ENCODE measurements at places on chromosomes 3 and 15.

DNA sequence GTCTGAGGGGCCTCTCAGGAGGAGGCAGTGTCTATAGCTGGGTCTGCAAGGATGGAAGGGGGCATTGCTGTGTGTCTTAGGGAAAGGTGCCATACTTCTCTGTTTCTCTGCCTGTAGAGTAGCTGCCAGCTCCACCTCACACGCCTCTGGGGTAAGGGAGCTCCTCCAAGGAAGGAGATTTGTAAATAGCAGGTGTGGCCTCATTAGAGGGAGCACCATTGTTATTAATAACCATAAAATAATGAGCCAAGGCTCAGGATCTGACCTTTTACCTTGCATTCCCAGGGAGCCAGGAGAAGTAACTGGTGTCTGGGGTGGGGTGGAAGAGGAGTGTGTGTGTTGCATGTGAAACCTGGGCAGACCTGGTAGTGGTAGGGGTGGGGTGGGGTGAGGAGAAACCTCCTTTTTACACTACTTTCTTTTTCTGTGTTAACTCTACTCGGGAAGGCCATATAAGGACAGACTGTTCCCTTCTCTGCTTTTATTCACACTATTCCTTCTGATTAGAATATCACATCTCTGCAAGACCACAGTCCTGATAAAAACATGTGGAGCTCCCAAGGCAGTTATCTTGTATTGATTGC lies 2.2 kb upstream of the C15orf39 start:
- no peak for DNase-seq

DNA sequence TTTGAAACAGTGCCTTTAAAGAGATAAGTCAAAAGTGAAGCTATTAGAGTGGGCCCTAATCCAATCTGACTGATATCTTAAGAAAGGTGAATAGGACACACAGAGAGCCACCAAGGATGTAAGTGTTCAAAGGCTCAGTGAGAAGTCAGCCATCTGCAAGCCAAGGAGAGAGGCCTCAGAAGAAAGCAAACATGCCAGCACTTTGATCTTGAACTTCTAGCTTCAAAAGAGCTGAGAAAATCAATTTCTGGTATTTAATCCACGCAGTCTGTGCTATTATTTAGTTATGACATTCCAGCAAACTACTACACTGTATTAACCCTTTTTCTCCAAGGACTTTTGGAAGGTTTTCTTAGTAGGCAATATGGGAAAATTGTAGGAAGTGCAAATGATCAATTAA lies 95.7 kb downstream of the LRRC3B start:
- DNase-seq, result no peak

- no peak for DNase-seq
Measured at GRCh38 chr15:66682246-66682645, 19.8 kb upstream of the SMAD6 start.

DNA sequence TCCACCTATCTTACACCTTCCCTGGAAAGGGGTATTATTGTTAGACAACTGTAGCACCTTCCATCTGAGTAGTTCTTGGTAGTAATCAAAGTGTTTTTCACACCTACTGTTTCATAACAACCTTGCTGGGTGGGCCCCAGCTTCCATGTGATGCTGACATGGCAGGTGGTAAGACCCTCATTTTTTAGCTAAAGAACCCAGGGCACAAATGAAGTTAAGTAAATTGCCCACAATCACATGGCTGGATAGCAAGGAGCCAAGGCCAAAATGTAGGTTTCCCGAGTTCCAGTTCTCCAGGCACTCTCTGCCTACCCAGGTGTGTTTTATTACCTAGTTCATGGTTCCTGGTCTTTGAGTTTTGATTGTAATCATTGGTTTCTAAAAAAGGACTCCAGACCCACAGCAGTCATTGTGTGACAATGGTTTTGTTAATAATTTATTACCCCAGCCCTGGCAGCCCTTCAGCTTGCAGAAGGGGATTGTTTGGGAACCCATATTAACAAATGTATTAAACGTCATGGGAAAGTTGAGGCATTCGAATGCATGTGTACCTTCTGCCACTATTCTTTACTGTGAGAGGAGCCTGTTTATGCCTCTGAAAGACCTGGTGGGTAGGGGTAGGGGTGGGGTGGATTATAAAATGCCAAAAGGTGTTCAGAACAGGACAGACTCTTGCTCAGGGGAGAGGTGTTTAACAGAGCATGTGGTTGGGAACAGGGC lies 222.2 kb upstream of the BHLHE40 start:
- no peak for DNase-seq

DNA sequence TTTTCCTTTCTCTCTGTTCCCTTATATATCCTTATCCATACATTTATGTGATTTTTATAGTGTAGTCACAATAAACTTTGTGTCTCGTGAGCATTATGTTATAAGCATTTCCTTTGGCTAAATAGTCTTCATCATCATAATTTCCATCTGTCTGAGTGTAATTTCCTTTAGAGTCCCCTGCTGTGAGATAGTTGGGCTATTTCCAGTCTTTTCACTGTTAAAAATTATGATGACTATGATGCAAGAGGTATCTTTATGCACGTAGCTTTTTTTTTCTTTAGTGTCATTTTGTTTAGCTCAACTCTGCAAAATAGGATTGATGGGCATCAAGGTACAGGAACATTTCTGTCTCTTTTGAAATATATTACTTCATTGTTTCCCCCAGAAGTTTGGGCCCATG lies 26.9 kb upstream of the CA12 start:
- peak; percentile 75 for DNase-seq

- no peak for DNase-seq
Measured at GRCh38 chr3:73150369-73151130, 89.1 kb downstream of the EBLN2 start.
